Stimulated activated CD8-positive, alpha-beta memory T cell treated with anti-CD3 and anti-CD28 coated beads, Interleukin-12 subunit alpha, Interleukin-12 subunit beta, amount 100 ng/mL, for 1 hour (primary cell): ENCODE measurements at places on chromosomes 1 and 21.

DNA sequence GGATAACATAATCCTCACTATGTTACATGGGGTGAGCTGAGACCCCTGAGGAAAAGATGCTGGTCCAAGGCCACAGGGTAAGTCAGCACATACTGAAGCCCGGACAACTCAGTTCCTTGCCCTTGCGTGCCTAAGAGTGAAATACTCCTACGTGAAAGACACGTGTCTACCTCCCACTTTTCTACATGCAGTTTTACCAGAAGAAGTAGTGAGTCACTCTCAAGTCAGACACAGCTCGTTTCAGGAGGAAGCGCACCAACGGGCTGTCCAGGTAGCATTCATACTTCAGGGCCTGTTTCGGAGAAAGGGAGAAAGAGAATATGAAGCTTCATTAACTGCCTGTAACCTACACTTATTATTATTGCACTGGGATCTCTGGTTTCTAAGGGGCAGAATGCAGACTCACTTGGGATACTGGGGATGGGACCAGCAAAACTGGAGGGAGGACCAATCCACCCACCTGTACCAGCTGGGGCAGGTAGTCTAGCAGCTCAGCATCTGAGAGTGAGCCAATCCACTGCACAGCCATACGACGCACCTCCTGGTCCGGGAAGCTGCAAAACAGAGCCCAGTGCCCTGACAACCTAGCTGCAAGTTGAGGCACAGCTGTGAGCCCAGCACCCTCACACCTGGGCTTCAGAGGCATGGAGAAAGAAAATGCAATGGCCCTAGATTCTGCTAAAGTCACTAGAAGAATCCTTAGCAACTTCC is 32.4 kb upstream of the PPP1R15B start:
- no peak for DNase-seq

GRCh38 chr1:112083487-112083886 is 94.0 kb upstream of the KCND3 start:
- no peak for DNase-seq

GRCh38 chr1:167054946-167055630 is 35.1 kb downstream of the GPA33 start:
- DNase-seq = no peak

DNA sequence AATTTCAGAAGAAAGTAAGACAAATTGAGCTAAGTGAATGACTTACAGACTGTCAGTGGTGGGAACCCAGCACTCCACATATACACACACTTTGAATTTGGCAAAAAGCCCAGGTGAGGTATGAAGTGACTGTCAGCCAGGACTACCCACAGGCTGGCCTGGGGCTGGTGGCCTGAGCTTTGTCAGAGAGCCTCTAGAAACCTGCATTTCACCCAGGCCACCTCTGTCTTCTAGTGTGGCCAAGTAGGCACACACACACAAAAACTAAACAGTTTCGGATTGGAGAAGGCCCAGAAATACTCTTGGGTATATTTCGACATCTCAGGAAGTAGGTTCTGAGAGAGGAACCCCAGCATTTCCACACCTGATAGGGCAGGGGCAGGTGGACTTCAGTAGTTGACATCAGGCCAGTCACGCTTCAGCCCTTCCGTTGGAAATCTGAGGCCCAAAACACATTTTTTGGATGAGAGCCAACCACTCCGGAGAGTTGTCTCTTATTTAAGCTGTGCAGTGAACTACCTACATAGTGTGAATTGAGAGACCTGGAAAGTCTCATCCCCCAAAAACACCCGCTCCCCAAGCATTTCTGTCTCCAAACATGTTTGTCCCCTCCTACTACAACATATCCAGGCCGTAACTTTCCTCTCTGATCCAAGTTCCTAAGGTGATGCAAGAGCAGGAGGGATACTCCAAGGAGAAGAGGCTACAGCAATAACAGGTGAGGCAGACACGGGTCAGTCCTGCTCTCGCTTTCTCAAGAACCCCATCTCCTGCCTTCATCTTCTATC is 167.2 kb upstream of the PROX1 start:
- no peak for DNase-seq

- DNase-seq = no peak
These were observed 34.8 kb upstream of the EPHA8 start for GRCh38 chr1:22528451-22528850.

GRCh38 chr1:232788235-232788872 is 16.9 kb upstream of the MAP10 start:
- no peak for DNase-seq

DNA sequence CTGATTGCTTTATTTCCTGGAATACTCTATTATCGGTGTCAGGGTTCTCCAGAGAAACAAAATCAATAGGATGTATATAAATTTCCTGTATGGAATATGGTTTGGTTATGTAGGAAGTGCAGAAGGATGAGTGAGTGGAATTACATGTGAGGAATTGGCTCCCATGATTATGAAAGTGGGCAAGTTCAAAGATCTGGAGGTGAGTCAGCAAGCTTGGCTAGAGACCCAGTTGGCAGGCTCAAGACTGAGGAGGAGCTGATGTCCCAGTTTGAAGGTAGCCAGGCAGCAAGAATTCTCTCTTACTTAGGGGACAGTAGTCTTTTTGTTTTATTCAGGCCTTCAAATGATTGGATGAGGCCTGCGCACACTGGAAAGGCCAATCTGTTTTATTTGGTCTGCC is 57.5 kb downstream of the MAP3K7CL start:
- no peak for DNase-seq

DNA sequence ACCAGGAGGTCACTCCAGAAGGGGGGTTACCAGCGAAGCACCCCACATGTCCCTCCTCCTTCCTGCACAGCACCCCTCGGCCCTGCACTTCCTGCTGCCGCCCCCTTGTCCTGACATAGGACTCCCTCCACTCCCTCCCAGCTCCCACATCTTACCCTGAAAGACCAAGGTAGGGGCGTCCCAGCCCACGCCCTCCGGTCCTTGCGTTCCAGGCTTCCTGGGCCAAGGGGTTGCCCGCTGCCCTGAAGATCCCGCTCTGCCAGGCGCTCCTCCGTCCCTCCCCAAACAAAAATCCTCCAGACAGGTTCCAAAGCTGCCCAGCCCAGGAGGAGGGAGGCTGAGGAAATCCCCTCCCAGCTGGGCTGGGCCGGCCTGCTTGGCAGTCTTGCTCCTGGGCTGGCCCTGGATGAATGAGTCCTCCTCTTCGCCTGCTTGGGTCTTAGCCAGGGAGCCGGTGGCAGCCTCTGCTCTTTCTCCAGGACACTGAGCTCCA is at the start of gene RHBDL2:
Gene RHBDL2, minus strand, starts transcription at position 304 of the 493 bp plus-strand sequence. CDS start 22,618 bp downstream, outside the sequence.
- no peak for DNase-seq

DNA sequence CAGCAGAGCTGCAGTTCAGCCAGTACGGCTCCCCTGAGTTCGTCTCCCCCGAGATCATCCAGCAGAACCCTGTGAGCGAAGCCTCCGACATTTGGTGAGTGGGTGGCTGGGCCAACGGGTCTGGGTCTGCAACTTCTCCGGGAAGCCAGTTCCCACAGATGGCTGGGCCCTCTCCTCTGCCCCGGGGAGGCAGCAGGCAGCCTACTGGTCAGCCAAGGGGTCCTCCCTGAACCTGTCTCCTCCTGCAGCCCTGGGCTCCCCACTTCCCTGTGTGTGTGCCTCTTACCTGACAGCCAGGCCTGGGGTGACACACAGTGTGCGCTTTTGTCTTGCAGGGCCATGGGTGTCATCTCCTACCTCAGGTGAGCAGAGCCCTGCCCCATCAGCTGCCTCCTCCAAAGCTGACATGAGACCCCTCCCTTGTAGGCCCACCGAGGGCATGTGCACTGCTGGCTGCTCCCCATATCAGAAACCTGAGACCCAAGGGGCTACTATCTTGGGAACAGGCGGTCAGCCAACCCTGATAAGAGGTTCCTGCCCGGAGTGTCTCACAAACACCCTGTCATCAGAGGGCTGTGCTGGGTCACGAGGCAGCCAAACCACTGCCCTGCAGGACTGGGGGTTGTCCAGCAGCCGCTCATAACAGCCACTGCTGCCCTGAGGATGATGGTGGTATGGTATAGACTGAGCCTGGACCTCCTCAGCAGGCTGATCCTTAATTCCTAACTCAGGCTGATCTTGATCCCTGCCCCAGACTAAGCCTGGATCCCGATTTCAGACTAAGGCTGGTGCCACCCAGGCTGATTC is 37.6 kb downstream of the TRIM11 start:
- DNase-seq = no peak

DNA sequence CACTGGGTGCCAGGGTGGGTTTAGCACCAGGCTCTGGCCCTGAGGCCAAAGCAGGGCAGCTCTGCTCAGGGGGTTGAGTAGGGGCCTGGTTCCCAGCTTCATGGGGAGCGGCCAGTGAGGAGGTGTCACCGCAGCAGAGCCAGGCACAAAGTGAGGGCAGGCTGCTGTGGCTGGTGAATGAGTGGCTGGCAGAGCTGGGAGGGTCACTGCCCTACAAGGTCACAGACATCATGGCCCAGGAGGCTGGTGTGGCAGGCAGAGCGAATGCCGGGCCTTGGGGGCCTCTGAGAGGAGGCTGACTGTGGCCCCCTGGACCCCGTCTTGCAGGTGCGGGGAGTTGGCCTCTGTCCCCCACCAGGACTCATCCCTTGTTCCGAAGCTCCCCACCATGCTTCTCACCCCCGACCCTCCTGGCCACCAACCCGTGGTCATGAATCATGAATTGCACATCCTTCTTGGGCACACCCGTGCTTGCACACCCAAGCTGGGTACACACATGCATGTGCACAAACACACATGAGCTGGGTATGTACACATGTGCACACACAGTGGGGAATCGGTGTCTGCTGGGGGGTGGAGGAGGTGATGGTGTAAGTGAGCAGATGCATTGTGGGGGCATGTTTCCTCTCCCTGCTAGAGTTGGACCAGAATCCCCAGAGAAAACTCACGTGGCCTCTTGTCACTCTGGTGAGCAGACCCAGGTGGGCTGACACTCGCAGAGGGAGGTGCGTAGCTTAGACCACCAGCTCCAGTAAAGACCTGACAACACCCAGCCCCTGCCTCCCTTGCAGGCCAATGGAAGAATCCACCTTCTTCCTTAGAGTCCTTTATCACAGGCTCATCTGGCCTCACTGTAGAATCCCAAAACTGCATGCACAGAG is 4.8 kb upstream of the GNB1 start:
- DNase-seq = no peak

- DNase-seq = no peak
These were observed 175.4 kb downstream of the IGSF21 start for GRCh38 chr1:18282851-18283600.

DNA sequence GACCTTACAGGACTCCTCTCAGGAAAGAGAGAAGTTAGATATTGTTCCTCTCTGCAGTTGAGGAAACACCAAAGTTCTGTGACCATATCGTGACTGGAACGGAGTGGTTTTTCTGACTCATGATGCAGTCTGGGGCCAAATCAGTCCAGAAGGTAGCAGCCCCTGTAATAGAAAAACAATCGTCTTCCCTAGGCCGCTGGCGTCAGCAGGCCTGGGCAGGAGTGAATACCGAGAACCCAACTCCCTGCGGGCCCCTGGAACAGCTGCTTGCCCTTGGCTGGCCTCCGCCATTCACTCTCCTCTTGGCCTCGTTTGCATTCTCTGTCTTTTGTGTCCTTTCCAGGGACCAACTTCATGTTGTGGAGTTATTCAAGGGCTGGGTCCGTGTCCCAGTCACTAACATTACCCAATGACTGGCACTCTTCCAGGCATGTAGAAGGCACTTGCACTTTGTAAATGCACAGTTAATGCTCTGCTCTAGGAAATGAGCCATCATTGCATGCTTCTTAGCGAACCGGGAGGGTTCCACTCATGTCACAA is 10.9 kb upstream of the CD101 start:
- no peak for DNase-seq

DNA sequence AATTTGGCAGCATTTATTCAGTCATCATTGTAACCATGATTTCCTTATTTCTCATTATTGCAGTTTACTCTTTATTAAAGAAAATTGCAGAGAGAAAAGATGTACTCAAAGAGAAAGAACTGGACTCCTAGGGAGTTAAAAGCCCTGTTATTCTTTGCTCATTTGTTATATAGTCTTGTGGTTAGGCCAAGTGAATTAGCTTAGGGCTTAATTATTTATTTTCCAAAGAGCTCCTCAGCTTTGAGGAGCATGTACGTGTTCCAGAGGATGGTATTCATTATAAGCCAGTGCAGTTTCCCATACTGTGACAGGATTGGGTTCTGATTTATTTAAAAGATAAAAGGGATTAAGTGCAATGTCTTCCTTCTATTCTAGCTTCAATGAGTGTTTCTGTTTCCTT is 86.4 kb downstream of the GPR161 start:
- DNase-seq = no peak

- no peak for DNase-seq
These were observed 223.2 kb downstream of the BACH1 start for GRCh38 chr21:29521872-29522271.

GRCh38 chr1:36889478-36890226 is 144.7 kb downstream of the GRIK3 start:
- DNase-seq = no peak

GRCh38 chr1:235429143-235429542 is 61.9 kb downstream of the TBCE start:
- DNase-seq = no peak

DNA sequence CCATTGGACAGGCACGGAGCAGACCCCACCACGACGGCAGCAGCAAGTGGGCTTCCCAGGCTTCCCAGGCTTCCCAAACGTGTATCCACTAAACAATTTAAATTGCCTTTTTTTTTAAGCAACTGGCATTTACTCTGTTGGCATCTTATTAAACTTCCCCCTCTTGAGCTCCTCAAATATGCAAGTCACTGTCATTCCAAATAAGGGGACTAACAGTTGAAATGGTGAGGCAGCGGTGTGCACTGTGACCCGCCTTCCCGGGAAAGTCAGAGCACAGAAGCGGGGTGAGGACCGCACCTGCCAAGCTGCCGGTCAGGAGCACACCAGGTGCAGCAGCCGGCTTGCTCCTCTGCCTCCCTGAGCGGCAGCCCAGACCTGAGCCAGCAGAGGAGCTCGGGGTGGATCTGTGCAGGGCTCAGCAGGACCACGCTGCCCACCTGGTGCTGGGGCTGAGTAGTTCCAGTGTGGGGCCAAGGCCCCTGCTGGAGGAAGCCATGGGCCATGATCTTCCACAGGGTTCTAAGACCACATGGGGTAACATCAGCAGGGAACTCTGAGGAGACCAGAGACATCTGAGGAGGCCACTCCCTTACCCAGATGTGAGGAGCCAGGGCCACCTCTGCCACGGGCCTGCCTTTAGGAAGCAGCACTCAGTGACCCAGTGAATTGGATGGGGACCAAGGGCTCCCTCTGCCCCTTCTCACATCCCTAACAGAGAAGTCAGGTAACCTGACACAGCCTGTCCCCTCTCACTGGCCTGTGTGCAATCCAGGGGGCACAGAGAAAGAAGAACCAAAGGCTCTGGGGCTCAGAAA is 245.4 kb downstream of the NPHP4 start:
- DNase-seq = no peak

DNA sequence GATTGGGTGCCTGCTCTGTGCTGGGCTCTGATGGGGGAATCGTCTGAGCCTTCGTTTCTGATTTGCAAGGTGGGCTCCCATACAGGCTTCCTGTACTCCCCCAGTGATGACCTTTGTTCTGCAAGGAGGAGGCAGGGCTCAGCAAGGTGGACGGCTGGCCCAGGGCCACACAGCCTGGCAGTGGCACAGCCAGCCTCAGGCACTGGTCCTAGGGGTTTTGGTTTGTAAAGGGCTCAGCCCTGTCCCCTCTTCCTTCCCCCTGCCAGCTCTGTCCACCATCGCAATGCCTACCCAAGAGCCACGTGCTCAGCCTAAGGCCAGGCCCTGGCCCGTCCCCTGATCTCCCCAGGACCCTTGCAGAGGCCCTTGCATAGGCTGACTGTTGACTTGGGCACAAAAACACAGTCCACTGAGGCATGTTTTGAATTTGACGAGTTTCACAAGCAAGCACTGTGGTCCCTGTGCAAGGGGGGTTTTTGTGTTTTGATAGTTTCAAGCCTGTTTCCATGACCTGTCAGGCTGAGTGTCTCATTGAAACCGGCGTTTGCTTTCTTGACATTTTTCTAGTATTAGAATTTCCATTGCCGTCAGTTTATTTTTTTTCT is 39.5 kb upstream of the TNFRSF1B start:
- DNase-seq = no peak

GRCh38 chr1:59356627-59357026 is 59.7 kb downstream of the FGGY start:
- DNase-seq = no peak
